Fibroblast of gingiva (primary cell): ENCODE measurements at places on chromosomes 3 and 15.

DNA sequence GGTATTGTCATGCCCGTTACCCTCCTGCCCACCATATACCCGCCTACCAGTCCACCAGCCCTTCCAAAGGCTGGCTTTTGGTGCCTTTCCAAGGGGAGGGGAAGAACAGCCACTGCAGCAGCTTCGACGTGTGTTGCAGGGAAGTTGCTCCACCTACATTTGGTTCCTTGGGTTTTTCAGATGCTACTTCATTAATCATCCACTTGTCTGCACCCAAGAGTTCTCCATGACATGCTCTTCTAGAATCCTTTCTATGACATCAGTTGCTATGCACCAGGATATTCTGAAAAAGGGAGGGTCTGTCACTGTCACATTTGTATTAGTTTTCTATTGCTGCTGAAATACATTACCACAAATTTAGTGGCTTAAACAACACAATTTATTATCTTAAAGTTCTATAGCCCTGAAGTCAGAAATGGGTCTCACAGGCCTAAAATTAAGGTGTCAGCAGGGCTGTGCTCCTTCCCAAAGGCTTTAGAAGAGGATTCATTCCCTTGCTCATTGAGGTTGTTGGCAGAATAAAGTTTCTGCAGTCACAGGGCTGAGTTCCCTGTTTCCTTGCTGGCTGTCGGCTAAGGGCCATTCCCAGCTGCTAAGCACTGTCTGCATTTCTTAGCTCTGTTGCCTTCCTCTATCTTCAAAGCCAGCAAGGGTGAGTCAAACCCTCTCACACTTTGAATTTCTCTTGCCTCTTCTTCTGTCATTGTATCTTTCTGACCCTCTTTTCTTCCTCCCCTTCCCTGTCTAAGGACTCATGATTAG, at the start of gene LYZL4:
LYZL4 (minus strand) TSS at position 241 of the 762 bp plus-strand sequence. CDS start 3,359 bp downstream, outside the sequence.
- DNase-seq = no peak

GRCh38 chr15:52078197-52078875, 34.2 kb downstream of the BCL2L10 start:
- DNase-seq = no peak

- DNase-seq = no peak
These were observed 66.4 kb downstream of the BCHE start for GRCh38 chr3:165770781-165771180.

GRCh38 chr3:177357352-177358090, 160.2 kb upstream of the TBL1XR1 start:
- peak; percentile 40 for DNase-seq

DNA sequence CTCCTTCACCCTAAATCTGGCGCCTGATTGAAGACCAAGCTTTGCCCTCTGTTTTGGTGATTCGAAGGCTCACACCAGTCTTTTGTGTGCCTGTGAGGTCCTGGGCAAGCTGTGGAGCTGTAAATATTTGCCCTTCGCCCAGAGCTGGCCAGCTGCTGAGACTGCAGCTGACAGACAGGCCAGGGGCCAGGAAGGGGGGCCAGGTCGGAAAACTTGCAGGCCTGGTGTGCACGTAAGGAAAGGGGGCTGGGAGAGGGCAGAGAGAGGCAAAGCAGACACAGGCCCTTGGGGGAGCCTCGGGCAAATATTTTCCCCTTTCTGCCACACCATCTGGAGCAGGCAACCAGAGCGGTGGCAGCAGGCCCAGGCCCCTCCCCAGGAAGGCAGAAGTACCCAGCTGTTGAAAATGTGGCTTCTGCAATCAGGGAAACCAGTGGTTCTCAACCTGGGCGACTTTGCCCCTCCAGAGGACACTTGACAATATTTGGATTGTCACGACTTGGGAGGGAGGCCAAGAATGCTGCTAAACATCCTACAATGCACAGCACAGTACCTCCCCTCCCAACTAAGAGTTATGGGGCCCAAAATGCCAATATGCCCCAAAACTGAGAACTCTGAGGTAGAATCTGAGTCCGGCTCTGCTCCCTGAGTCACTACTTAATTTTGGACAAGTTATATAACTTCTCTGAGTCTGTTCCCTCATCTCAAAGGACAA, 2.5 kb downstream of the PDZRN3 start:
- peak; percentile 83 for DNase-seq

GRCh38 chr3:140152851-140153639, 218.1 kb downstream of the CLSTN2 start:
- DNase-seq = no peak

DNA sequence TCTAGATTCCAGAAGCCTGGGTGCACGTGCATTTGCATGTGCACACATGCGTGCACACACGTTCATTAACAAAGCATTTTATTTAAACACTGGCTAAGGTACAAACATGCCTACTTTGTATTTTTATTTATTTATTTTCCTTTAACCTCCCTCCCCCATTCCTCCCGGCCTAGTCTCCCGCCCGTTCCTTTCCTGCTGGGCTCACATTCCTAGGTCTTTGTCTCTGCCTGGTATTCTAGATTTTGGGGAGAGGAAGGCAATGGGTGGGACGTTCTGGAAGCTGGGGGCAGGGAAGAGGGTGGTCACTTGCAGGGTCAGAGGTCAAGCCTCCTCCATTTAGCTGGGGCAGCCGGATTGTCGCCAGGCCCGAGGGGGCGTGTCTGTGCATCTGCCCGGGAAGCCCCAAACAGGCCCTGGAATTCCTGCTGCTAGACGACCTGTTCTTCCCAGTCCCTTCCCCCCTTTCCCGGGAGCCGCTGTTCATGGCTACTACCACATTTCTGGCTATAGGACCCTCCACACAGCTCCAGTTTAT, 51.8 kb downstream of the TRIM71 start:
- no peak for DNase-seq

DNA sequence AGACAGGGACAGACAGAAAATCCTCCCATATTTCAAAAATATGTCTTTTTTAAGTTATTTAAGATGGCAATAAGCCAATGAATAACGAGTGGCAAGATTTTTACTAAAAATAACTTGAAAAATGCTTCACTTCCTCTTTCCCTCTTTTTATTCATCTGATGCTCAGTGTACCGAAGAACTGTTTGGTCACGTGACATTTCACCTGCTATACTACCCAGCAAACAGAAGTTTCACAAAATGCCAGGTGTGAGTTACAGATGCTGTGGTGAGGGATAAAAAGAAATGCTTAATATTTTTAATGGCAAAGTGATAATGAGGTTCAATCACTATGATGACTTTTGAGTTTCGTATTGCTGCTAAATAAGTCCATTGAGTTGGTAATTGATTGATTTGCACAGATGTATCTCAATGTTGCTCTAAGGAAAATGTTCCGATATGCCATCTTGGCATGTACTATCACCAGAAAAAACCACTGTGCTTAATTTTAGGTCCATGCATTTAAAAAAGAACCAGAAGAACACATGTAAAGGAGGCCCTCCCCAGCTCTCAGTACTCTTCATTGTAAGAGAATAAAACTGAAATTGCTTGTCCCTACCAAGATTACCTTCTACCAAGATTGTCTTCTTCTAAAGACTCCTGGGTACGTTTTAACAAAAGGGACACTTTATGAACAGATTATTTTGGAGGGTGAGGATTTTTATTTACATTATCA, 26.0 kb upstream of the SEC62 start:
- DNase-seq = no peak

DNA sequence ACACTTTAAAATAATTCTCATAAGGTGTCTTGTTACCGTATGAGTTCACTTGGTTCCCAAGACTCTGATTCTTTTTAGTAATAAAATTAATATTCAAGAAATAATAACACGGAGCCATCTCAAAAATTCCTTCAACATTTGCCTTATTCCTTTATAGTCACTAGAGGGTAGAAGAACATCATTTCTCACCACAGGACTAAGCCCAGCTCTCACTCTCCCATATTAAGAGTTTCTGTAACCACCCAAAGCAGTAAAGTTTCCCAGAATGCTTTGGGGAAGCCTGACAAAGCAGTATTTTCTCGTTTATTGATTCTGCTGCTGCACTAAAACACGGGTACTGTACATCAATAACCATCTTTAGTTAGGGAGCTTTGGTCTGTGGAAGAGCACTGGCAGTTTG, 114.9 kb downstream of the MCTP2 start:
- no peak for DNase-seq

DNA sequence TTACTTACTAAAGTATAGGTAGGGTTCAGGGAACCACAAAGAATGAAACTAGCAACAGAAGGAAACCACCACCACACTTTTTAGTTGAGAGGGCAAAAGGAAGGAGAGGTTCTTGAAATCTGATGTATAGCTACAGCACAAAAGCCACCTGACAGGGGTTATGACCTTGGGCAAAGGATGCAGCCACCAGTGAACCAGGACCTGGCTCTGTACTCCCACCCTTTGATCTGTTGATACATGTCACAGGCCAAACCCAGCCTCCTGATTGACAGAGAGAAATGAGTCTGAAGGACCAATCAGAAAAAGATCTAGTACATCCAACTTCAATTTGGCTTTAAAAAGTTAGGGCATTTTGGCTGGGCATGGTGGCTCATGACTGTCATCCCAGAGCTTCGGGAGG, 20.0 kb upstream of the BLM start:
- DNase-seq = no peak

- DNase-seq = no peak
These were observed 13.2 kb downstream of the CTSH start for GRCh38 chr15:78931439-78932257.

DNA sequence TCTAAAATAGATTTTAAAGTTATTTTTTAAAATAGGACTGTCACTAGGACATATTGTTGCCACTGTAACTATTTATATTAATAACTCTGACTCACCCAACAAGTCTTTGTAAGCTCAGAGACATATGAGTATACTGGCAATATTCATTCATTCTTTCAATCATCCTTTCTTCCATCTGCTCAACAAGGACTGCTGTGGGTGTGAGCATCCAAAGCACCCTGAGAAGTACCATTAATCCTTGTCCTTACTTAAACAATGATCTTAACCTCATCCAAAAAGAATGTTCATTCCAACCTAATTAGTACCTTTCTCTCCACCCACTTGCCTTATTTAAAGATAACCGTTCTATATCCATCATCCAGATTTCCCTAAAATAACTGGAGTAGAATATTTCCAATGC, 94.2 kb upstream of the PPP2R3A start:
- DNase-seq = no peak

GRCh38 chr15:99335508-99335907, 84.2 kb downstream of the LRRC28 start:
- peak; percentile 24 for DNase-seq

DNA sequence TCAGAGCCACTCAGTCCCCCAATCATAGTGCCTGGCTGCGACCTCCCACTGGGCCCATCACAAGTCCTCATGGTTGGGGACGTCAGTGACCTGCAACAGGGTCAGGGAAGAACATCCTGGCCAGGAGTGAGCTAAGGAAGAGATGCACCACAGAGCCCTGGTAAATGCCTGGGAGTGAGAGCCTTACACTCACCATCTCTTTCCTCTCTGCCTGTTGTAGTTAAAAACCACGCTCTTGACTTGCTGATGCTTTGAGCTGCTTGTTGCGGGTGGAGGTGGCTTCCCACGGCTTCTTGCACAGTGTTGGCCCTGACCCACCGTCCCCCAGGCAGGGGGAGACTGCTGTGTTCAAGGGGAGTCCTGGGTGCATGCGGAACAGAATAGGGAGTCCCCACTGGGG, 91.1 kb upstream of the RGMA start:
- no peak for DNase-seq

- no peak for DNase-seq
These were observed 23.9 kb upstream of the OR5H6 start for GRCh38 chr3:98240131-98240530.

- DNase-seq = no peak
These were observed 156.6 kb downstream of the MCTP2 start for GRCh38 chr15:94387849-94388441.

- DNase-seq = no peak
These were observed 232.8 kb upstream of the TPRG1 start for GRCh38 chr3:188938999-188939398.

DNA sequence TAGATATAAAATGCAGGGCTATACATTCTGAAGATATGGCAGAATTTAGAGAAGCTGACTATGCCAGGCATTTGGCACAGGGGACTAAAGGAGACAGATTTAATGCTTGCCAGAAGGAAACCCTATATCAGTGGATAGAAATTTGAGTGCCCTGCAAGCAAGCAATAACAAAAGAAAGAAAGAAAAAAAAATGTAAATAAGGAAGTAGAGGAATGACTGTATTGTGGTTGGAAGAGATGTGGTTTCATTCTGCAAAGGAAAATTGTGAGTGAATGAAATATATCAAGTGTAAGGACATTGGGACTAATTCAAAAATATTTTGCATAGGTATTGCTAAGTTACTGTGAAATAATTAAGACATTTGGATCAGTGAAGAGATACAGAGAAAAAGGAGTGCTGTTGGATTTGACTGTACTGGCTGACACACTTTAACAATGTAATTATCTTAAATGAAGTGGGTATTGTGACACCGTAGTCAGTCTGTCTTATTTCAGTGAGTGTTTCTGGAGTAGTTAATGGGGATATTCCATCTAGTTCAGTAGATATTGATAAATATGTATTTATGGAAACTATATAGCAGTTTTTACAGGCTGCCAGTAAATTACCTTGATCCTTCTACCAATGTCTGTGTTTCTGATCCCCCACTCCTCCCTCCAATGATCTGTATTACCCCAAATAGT, 418.2 kb downstream of the CNTN4 start:
- no peak for DNase-seq

GRCh38 chr3:101629219-101629618, 47.7 kb downstream of the ZBTB11 start:
- no peak for DNase-seq

- no peak for DNase-seq
These were observed 95.7 kb upstream of the SLC2A2 start for GRCh38 chr3:171122240-171122639.

DNA sequence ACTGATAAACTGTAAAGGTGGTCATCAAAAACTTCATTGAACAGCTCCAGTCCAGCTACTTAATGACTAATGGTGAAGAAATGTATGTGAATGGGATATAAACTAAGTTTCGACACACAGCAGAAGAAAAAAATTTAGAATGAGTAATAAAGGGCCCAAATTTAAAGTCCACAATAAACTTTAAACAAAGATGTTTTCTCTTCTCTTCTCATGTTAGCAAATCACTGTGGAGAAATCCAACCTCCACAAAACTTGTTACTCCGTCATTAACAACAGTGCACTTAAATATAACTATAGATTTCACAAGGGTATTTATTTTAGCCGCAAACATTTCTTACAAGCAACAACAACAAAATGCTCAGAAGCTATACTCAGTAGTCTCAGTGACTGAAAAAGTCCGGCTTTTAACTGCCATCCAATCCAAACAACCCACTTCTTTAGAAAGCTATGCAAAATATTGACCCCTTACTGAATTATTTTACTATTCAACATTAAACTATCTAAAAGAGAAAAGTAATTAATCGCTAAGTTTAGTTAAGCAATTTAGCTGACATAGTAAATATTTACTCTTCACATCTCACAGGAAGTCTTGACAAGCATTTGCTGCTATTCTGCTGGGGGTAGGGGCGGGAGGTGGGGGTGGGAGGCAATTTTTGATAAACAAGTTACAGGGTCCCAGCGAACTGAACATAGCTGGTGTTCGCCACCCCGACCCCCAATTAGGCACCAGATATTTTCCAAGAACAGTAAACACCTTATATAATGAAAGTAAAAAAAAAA, 2.4 kb downstream of the IGF2BP2 start:
- DNase-seq = peak; percentile 77

DNA sequence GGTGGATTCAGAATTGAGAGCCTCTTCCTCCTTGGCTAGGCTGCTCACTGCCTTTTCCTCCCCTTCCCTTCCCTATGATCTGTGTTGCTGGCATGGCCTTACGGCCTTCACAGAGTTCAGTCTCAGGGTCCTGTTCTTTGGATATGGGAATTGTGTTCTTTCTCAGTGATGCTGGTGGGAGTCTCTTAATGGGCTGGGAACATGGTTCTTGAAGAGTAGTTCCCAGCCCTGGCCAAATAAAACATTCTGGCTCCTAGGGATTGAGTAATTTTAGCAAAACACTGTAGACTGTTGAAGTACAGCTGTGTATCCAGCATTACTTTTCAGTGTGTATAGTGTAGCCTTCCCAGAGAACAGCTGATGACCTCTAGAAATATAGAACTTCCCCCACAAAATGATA, 22.6 kb upstream of the FILIP1L start:
- DNase-seq = peak; percentile 12
